HS-27A (cell line): ENCODE measurements at places on chromosomes 16 and 17.

GRCh38 chr17:45780921-45781320, 3.2 kb upstream of the CRHR1 start:
- no peak for DNase-seq

DNA sequence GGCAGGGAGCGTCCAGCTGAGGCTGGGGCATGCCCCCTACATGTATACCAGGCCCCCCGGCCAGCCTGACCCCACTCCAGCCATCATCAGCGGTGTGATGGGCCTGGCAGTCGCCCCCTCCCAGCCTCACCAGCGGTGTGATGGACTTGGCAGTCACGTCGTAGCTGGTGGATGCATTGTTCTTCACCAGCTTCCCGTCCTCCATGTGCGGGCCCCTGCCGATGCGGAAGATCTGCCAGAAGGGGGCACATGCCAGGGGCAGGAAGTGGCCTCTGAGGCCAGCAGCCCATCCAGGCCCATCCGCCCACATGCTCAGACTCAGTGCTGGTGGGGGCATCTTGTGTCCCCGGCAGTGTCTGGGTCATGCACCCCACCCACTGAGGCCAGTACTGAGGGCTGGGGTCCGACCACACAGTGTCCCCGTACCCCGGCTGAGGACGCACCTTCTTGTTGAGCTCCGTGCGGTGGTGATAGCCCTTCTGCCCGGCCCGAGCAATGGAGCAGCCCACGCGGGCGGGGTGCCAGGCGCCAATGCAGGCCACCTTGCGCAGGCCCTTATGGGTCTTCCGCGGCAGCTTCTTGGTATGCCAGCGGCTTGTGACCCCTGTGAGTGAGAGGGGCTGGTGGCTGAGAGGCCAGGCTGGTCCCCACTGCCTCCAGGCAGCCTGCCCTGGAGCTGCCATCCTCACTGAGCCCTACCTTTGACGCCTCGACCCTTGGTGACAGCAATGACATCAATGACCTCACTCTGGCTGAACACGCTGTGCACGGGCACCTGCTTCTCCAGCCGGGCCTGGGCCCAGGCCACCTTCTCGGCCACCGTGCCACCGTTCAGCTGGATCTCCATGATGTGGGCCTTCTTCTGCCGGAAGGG, 3.7 kb upstream of the MSRB1 start:
- DNase-seq, result no peak

GRCh38 chr16:66534376-66534799, 15.5 kb downstream of the TK2 start:
- no peak for DNase-seq

- DNase-seq, result no peak
These were observed 802 bp downstream of the SETD6 start for GRCh38 chr16:58515871-58516767.

DNA sequence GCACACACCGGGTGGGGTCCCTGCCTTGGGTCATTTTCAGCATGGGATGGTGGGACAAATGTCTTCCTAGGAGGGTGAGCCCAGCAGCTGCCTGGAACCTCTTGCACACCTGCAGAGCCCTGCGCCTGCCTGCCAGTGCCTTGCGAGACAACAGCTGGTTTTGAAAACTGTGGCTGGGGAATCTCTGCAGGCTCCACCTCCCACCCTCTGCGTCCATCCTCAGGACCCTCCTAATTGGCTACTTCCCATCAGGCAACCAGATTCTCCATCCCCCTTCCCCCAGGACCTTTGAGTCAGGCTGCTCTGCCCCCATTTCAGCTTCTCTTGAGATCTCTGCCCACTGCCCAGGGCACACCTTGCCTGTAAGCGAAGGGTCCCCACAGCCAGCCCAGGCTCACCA, 26.6 kb downstream of the PEMT start:
- no peak for DNase-seq

DNA sequence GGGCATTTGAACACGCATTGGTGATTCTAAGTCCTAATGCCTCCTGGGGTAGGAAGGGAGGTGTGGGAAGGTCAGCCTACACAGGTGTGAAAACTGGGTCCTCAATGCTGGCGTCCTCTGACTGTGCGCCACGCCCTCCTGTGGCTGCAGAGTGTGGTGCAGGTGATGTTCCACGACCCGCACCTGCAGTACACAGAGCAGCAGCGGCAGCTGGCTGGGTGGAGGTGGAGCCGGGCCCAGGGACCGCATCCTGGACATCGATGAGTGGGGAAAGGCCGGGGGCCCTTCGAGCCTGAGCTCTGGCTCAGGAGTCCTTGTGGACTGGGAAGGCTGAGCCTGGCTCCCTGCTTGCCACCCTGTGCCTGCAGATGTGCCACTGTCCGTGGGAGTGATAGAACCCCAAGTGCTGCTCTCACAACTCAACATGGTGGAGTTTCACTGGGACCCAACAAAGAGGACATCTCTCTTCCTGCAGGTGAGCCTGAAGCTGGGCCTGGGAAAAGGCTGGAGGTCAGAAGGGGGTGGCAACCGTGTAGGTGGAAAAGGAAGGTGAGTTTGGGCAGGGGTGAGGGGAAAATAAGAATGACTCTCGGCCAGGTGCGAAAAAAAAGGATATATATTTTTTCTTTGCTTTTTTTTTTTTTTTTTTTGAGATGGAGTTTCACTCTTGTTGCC, 14.0 kb upstream of the STAC2 start:
- no peak for DNase-seq

DNA sequence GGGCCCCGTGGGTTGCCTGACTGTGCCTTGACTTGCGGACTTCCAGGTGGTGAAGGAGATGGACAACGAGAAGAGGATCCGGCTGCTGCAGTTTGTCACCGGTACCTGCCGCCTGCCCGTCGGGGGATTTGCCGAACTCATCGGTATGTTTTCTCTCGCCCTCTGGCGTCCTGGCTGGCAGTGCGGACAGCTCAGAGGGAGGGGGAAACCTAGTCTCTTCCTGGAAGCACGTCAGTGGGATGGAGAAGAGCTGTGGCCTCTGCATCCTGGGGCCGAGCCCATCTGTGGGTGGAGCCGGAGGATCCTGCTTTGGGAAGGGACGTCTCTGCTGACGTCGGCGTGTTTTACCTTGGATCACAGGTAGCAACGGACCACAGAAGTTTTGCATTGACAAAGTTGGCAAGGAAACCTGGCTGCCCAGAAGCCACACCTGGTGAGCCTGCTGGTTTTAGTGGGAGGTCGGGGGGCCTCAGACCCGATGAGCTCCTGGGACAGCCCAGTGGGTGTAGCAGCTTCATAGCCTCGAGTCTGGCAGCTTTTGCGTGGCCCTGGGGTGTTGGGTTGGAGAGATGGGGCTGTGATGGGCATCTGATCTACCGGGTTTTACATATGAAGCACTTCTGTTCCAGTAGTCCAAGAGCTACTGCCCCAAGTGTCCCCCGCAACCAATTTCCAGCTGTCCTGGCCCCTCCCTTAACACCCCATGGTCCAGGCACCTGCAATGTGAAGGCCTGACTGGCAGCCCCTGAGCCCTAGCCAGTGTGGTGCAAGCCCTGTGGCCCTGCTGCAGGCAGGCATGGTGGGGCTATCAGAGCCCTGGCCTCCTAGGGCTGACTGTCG, 11.9 kb upstream of the CLEC18A start:
- no peak for DNase-seq

GRCh38 chr17:37399265-37399803, 7.3 kb downstream of the ACACA start:
- no peak for DNase-seq

- no peak for DNase-seq
These were observed 356.3 kb upstream of the C16orf82 start for GRCh38 chr16:26710450-26710849.

GRCh38 chr17:39769974-39770587, 32.3 kb downstream of the GRB7 start:
- DNase-seq, result no peak

DNA sequence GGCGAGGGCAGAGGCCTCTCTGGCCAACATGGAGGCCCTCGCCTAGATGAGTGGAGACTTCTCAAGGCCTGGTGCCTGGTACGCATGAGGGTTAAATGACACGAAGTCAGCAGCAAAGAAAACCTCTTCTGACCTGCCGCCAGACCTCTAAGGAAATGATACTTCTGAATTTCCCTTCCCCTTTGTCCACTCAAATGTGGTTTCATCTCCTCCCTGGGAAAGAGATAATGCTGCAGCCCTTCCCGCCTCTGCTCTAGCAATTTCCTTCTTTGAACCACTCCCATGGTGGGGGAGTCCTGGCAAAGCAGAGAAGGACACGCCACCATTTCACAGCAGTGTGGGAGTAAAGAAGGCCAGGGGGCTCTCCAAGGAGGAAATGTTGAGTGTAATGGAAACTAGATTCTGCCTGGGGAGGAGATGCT, 65.7 kb upstream of the BCAR1 start:
- DNase-seq, result no peak

DNA sequence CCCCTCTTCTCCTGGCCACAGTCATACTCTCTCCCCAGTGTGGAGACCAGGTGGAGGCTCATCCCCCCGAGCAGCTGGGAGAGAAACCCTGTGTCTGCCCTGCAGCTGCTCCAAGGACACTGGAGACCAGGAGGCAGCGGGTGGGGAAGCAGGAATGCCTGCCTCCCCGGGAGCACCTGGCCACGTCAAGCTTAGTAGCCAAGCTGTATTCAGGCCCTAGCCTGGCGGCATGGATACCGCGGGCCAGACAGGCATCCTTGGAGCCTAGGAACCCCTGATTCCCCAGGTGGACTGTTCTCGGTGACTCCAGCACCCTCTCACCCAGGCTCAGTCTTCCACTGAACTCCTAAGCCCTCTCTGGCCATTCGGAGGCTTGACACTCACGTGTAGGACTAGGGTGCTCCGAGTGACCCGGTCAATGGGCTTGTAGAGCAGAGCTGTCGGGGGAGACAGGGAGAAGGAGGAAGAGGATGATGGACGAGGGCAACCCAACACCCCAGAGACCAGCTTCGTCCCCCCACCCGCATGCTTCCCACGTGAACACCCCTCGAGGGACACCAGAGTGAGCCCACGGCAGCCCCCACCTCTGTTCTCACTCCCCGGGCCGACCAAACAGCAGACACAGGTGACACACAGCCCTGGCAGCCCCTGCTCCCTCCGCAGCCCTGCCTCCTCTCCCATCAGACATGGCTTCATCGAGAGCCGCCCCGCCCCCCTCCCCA, 76.5 kb downstream of the TIMM22 start:
- no peak for DNase-seq

DNA sequence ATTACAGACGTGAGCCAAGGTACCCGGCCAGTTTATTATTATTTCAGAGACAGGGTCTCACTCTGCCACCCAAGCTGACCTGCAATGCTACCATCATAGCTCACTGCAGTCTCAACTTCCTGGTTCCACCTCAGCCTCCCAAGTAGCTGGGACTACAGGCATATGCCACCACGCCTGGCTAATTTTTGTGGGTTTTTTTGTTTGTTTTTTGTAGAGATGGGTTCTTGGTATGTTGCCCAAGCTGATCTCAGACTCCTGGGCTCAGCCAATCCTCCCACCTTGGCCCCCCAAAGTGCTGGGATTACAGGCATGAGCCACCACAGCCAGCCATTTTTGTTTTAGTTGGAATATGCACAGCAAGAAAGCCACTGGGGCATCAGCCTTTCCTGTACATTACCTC, 115.7 kb downstream of the MRM1 start:
- no peak for DNase-seq

- no peak for DNase-seq
These were observed 36.0 kb upstream of the ICAM2 start for GRCh38 chr17:64056269-64057005.

GRCh38 chr16:787978-788398, at the start of gene RPUSD1:
Gene RPUSD1, minus strand, starts transcription at chr16:788381. Its CDS starts 644 bp downstream, at chr16:787737.
- DNase-seq, result no peak

DNA sequence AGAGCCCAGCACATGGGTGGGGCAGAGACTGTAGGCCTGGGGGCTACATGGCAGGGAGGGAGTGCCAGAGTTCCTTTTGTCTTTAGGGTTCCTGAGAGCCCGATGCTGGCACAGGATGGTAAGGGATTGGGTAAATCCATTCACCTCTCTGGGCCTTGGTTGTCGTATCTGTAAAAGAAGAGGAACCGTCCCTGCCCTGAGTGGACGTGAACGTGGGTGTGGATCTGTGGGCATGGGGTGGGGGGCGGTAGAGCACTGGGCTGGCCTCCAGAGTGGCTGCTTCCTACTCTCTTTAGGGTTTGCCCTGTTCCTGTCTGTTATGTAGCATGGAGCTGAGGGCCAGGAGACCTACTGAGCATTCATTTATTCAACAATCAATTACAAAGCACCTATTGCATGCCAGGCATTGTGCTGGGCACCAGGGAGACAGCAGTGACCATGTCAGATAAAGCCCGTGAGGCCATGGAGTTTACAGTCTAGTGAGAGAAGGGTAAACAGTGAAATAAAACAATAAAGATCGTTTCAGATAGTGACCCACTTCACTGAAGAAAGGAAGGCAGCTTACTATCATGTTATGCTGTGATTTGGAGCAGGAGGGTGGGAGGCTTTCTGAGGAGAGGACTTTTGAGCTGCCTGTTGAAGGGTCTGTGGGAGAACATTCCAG, 13.1 kb upstream of the TCAP start:
- no peak for DNase-seq

DNA sequence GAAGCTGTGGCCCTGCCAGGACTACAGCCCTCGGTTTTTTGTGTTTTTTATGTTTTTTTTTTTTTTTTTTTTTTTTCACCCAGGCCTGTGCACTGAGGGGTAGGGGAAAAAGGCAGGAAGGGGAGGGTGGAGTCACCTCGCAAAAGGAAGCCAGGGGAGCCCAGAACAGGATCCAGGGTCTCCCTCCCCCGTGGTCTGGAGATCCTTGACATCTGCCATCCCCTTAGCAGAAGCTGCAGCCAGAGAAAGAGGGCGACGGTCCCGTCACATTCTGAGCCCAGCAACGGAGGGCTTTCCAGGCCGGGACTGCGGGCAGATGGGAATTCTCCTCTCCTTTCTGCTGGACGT, 29.1 kb upstream of the PHOSPHO1 start:
- DNase-seq, result no peak
